C1 segment of cervical spinal cord (tissue), 14 donors: ENCODE measurements at places on chromosomes 4 and X.

- no peak for DNase-seq
These were observed 18.0 kb upstream of the TMSB4X start for GRCh38 chrX:12956704-12957534.

GRCh38 chrX:23742697-23743622 lies at the start of gene ACOT9:
ACOT9 (minus strand) TSS chrX:23743276; CDS start chrX:23743144, 132 bp downstream.
- peak; percentile 44 for DNase-seq

DNA sequence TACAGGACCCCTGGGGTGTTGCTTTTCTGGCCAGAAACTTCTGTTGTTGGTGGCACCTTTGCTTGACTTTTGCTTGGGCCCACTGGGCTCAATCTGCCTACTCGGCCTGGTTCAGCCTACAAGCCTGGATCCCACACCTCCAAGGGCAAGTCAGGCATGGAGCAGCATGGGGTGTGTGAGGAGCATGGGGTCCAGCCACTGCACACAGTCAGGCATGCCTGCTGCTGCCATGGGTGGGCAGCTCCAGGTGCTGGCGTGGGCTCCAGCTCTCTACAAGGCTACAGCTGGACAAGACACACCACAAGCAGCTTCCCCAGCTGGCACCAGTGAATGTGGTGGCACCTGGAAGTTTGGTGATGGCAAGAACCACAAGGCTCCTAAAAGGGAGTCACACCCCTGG lies 1683.1 kb upstream of the ADGRL3 start:
- DNase-seq = no peak

DNA sequence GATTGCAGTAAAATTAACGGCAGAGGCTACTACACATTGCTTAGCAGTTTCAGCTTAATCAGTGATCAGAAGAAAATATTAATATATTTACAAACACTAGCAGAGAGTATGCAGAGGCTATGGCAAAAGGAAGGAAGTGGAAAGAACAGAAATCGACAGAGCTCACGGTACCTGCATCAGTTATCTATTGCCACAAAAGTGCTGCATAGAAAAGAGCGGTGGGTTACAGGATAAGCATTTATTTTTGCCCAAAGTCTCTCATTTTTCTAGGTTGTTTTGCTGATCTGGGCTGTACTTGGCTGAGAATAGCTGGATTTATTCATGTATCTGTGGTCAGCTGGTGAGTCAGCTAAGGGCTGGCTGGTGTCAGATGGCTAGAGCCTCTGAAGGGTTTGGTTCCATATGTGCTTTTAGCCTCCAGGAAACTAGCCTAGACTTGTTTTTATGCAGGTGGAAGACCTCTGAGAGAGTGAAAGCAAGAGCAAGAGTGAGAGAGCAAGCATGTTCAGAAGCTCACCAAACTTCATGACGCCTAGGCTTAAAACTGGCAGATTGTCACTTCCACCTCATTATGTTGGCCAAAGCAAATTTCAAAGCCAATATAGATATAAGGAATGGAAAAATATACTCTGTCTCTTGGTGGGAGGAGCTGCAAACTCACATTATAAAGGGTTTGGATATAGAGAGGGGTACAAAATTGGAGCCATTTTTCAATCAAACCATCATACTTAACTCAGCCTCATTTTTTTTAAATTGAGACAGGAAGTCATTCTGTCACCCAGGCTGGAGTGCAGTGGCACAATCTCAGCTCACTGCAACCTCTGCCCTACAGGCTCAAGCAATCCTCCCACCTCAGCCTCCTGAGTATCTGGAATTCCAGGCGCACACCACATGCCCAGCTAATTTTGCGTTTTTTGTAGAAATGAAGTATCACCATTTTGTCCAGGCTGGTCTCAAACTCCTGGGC lies 153.2 kb upstream of the RPL34 start:
- DNase-seq = no peak

DNA sequence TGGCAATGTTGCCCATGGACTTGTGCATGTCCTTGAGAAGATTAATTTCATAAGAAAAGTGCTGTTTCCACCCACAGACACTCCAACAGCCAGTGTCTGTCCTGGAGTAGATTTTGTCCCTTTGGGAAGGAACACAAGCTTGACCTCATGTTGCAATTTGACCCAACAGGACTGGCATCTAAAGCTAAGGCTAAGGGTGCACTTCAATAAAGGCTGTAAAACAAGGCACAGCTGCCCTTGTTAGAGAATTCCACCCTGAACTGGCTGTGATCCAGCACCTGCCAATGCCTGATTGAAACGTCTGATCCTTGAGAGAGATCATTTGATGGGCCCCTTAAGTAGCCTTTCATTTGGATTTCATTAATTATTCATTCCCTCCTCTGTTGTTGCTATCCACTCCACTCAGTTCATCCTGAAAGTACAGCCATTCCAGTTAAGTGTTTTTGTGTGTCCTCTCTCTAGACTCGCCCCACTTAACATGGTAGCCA lies 56.2 kb downstream of the CD99L2 start:
- DNase-seq = no peak

DNA sequence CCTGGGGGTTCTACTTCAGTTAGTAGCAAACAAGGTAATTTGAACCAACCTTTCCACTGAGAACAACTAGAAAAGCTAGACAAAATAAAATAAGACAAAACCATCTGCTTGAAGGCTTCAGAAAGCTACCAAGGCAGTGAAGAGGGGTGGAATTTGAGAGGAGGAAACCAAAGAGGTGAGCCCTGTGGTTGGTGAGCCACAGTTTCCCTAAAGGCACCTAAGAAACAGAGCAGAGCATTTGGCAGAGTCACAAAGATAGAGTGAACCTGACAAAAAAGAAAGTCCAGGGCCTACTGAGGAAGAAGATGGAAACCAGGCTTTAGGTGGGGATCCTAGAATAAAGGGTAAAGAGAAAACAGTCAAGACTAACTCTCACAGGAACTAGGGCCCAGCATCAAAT lies 44.3 kb downstream of the CHST7 start:
- DNase-seq = no peak

GRCh38 chr4:158018831-158019230 lies 154.0 kb downstream of the GASK1B start:
- DNase-seq = no peak

- no peak for DNase-seq
These were observed 51.8 kb downstream of the KCNIP4 start for GRCh38 chr4:21896767-21897166.
